ENCODE measurements at places on chromosomes 3 and 15. TPM values are rescaled to one million over a fixed set of nuclear protein-coding genes. Genes with fewer than 3 reads are reported as not detected.
A peak's percentile ranks its signal among the peaks of the same experiment; 100 is the strongest.

Gene TRMT10C
- 13.7 TPM for polyA plus RNA-seq

DNA sequence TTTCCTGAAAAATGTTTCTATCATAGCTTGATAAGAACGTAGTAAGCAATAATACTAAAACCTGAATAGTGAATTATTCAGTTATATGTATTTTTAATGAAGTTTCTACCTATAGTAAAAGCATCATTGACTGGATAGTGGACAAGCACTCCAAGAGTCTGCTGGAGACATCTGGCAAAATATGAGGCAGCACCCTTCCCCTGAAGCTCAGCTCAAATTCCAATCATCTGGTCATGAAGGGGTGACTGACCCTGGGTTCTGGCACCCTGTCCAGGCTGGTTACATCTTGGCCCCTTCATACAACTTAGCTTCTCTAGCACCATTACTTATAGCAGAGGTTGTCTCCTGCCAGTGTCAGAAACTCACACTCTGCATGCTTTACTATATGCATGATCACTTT, 455.4 kb downstream of the RAP2B start:
- DNase-seq: no peak

DNA sequence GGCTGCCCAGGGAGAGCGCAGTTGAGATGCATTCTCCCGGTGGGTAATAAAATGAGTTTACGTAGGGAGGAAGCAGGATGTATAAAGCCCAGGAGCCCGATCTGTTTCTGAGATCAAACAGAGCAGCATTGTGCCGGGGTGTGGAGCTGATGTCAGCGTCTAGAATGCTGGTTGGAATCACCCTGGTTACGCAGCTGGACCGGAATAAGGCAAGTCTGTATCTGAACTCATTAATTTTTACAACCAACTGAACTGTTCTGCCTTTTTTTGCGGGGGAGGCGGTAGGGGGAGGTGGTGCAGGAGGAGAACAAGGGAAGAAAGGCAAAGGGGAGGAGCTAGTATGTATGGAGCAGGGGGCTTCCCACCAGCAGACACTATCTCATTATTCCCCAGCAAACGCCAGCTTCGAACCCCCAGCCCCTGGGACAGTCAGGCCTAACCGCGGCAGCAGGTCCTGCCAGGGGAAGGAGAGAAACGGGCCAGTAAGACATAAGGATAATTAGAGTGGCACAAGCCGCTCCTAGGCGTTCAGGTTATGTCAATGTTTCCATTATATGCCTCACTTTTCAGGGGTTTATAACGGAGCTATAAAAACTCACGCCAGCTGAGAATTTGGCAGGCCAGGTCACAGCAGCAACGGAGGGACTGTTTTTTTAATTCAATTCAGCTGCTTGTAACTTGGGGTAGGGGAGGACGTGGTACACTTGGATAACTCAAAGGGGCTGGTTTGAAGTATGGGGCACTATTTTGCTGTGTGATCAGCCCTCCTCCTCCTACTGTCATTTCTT, 175.3 kb upstream of the HES1 start:
- no peak for DNase-seq

- DNase-seq: no peak
Measured at GRCh38 chr3:158640646-158641045, 3.7 kb upstream of the GFM1 start.

- DNase-seq: peak; percentile 65
Measured at GRCh38 chr3:19947549-19948225, 790 bp downstream of the RAB5A start.

All from SK-N-SH (cell line).